ENCODE measurements at places on chromosomes 7 and 10. TPM values are rescaled to one million over a fixed set of nuclear protein-coding genes. Genes with fewer than 3 reads are reported as not detected.

DNA sequence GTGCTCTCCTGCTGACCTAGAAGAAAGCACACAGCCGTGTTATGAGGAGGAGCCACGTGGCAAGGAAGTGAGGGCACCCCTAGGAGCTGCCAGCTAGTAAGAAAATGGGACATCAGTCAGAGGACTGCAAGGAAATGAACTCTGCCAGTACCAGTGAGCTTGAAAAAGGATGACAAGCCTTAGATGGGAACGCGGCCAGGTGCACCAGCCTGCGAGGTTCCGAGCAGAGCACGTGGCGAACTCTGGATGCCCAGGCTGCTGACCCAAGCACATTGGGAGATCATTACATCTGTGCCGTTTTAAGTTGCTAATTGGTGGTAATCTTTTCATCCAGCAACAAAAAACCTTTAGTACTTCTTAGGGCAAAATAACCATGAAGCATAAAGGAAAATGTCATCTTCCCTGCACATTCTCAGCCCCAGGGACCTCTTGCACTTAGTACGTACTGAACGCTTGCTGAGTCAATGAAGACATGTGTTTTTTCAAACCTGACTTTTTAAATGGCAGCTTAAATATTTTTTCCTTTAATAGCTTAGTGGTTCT lies 69.4 kb downstream of the AMZ1 start:
- DNase-seq: no peak

GRCh38 chr7:31487476-31487875 lies 26.4 kb upstream of the ITPRID1 start:
- no peak for DNase-seq

DNA sequence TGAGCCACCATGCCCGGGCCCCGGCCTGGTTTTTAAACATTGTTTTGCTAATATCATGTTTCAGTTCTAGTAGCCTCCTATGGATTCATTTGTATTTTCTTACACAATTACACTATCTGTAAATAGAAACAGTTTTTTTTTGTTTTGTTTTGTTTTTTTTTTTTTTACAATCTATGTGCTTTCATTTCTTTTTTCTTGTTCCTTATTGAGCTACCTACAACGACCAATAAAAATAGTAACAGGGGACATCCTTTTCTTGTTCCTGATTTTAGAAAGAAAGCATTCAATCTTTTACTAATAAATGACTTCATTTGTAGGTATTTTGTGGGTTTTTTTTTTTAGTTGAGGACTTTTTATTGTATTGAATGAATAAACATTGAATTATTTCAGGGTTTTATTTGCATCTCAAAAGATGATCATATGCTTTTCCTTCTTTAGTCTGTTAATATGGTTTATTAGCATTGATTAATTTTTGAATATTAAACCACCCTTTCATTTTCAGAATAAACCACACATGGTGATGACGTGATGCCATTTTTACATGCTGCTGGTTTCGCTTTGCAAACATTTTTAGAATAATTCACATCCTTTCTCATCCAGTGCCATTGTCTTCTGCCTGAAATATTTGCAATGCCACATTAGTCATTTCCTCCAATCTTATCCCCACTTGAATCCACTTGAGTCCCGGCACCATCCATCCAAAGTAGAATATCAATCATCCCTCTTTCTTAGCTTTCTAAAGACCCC lies 18.1 kb upstream of the AKR1E2 start:
- no peak for DNase-seq

GRCh38 chr10:33884604-33885003 lies 550.1 kb upstream of the NRP1 start:
- DNase-seq: no peak

GRCh38 chr7:44460325-44460724 lies 30.1 kb downstream of the NUDCD3 start:
- DNase-seq: peak; percentile 93

DNA sequence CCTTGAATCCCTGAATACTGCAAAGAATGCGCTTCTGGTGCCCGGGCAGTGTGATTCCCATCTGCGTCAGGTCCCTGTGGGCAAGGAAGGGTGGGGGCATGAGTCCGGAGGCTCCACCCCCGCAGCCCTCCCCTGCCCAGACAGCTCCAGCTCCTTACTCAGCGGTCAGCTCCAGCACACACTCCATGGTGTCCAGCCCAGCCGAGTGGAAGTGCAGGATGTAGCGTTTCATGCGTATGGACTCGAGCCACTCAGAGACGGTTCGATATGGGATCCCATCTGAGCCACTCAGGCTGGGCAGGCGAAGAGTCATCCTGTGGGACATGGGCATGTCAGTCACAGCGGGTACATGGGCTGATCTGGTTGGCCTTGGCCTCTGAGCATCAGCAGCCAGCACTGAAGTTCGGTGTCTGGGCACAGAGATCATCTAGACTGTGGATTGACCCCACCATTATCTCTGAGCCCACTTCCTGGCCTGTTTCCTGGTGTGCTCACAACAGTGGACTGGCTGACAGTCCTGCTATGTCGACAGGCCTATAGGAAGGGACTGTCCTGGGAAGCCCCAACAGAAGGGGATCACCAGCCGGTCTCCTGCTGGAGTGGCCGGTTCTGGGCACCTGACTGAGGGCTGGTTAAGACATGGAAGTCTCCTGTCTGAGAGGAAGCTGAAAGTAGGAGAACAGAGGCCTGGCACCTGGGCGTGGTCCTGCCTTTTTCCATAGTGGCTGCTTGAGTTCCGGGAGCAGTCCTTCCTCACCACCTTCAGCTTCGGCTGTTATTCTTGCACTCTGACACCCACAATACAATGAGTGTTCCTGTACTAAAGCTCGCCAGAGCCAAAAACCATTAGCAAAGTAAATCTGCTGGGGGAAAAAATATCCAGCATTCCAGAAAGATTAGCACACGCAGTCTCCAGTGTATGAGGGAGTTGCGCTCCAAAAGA lies 10.6 kb downstream of the ZYX start:
- DNase-seq: no peak

DNA sequence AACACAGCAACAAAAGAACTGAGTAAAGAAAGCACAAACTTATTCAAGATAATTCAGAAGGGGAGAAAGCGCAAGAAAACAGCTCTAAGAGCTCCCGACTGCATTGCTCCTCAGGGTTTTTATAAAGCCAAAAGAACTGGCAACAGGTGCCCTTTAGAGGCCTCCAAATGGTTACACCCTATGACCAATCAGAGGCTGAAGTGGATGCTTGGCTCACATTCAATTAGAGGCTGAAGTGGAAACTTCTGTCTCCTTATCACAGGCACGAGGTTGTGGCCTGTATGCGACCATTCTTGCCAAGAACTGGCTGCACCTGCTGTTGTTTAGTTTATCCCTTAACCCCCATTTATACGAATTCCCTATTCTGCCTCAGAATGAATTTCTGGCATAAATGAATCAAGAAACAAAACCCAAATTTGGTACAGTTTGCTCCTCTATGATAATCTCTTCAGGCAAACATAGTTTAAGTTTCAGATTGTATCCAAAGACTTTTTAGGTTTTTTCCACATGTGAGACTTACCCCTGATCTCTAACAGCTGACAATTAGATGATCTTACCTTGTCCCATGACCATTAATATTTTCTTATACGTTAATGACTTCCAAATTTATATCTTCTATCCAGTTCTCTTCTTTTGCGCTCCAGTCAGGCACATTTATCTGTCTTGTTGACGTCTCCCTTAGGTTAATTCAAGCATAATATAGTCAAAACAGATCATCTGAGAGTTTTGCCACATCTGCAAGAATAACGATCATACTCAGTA lies 504.8 kb downstream of the NXPH1 start:
- DNase-seq: no peak

DNA sequence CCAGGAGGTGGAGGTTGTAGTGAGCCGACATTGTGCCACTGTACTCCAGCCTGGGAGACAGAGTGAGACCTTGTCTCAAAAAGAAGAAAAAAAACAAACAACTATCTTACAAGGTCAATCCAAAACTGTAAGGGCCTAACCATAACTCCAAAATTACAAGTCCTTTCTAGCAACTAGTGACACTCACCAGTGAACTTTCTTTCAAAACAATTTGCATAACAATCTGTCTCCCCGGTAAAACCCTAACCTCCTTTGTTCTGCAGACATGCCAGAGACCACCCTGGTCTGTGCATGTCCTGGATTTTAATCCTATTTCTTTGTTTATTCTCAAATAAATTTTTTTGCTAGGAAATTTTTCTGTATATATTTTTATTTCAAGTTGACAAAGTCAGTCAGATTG lies 68.1 kb downstream of the EXOC6 start:
- DNase-seq: no peak

DNA sequence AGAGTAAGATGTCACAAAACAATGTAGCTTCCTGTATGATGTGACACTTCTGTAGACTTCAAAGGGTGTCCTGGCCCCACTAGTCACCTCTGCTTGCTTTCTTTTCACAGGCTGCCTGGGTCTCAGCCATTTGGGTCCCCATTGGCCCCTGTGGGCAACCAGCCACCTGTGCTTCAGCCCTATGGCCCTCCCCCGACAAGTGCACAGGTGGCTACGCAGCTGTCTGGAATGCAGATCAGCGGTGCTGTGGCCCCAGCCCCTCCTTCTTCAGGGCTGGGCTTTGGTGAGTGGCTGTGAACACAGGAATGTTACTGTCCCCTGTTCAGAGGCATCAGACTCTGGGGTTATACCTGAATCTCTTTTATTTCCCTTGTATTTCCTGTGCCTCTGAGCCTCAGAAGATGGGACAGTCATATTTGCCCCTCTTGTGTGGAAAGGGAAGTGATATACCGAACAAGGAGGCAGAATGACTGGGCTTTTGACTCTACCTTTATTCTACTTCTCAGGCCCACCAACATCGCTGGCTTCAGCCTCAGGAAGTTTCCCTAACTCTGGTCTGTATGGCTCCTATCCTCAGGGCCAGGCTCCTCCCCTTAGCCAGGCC lies 15.4 kb downstream of the SEC24C start:
- no peak for DNase-seq

GRCh38 chr7:144786079-144786478 lies 49.8 kb downstream of the TPK1 start:
- DNase-seq: no peak

GRCh38 chr7:73828107-73828803 lies 2.5 kb upstream of the CLDN4 start:
- no peak for DNase-seq

DNA sequence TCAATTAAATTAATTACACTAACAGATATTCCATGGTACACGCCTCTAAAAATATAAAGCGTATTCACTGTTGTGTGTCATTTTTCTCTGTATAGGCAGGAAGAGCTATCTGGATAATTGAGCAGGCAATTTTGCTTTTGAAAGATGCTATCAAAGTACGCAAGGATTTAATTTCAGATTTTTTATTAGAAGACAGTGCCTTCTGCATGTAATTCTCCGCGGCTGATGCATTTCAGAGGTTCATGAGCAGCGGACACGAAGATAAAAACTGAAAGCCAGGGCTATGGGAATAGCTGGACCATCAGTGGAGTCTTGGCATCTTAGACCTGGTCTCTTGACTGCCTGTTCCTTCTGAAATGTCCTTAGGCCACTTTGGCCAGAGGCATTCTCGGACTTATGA lies 35.7 kb upstream of the SDK1 start:
- no peak for DNase-seq

DNA sequence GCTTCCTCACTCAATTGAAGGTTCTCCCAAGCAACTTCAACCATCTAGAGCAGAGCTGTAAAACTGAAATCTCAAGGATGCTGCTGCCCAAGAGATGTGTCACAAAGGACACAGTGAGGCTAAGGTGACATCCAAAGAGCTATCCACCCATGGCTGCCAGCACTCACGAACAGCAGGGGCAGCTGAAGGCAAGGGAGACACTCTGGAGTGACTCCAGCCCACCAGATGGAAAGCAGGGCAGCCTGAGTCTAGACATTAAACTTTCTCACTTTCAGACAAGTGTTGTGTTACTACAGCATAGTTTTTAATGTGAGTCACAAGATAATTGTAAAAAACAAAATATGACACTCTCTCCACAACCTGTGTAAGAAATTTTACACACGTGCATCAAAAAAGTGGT lies 113.5 kb downstream of the LARP4B start:
- no peak for DNase-seq

GRCh38 chr10:34792881-34793280 lies 22.2 kb downstream of the PARD3 start:
- no peak for DNase-seq

GRCh38 chr7:147578196-147578595 lies 1012.4 kb upstream of the C7orf33 start:
- DNase-seq: no peak

- DNase-seq: no peak
Measured at GRCh38 chr7:39594988-39595620, 28.3 kb upstream of the RALA start.

IRF5 gene
- total RNA-seq: 74.6 TPM

SRGN gene
- 658 TPM for total RNA-seq

ZPBP gene
- not detected for total RNA-seq

RBP3 gene
- not detected for total RNA-seq

RINT1 gene
- total RNA-seq: 17.2 TPM

MAGI2 gene
- 0.05 TPM for total RNA-seq

OPN1SW gene
- not detected for total RNA-seq

Measured in GM12878 (cell line).